Cortex of kidney (tissue), 1 donor: ENCODE measurements at places on chromosomes 13 and 19.

GRCh38 chr19:7442423-7442822 is 46.4 kb downstream of the PEX11G start:
- DNase-seq, result no peak

DNA sequence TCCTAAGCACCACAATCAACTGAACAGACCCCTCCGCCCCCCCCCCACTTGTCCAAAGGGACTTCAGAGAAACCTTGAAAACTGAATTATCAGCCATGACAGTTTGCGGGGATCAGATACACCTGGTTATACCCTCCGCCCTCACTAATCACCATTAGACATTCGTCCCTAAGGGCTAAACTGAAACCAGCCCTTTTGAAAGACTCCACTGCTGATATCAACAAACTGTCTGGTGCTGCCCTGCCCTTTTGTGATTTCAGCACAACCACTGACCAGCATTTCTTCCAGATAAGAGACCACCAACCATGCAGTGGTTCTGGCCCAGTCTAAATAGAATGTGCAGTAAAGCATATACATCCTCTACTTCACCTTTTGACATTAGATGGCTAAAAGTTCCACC is 1422.9 kb downstream of the EFNB2 start:
- DNase-seq, result no peak

- no peak for DNase-seq
Observed at GRCh38 chr13:67408798-67409197, 178.7 kb upstream of the PCDH9 start.

GRCh38 chr13:111363121-111363520 is 42.7 kb downstream of the TEX29 start:
- no peak for DNase-seq

DNA sequence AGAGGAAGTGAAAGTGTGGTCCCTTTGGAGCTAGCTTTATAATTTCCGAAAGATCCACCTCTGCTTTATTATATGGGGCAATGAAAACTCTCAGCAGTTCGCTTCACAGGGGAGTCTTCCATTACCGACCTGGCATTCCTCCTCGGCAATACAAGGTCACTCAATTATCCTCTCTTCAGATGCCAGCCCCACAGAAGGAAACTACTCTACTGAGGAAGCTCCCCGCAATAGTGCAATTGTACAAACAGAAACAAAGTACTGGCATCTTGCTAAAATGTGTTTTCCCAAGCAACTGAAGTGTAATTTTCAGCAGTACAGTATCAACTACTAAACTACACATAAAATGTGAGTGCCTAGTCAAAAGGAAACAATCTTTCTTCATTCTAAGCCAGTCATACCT is 702.0 kb downstream of the PCDH9 start:
- DNase-seq, result no peak

DNA sequence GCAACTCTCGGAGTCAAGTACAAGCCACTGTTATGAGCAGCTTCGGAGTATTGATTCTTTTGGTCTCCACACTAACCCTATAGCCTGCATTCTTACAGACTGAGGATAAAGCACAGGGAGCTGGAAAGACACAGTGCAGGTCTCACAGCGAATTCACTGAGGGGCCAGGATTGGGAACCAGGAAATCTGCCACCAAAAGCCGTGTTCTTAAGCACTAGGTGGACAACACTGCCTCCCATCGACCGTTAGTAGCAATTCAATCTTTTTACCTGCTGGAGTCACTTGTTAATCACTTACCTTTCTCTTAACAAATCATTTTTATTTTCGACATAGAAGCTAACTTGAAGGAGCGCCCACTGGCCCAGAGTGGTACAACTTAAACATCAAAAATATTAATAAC is 6.3 kb downstream of the PMIS2 start:
- DNase-seq, result no peak

GRCh38 chr13:45830121-45830520 is 21.4 kb downstream of the SIAH3 start:
- DNase-seq, result no peak

DNA sequence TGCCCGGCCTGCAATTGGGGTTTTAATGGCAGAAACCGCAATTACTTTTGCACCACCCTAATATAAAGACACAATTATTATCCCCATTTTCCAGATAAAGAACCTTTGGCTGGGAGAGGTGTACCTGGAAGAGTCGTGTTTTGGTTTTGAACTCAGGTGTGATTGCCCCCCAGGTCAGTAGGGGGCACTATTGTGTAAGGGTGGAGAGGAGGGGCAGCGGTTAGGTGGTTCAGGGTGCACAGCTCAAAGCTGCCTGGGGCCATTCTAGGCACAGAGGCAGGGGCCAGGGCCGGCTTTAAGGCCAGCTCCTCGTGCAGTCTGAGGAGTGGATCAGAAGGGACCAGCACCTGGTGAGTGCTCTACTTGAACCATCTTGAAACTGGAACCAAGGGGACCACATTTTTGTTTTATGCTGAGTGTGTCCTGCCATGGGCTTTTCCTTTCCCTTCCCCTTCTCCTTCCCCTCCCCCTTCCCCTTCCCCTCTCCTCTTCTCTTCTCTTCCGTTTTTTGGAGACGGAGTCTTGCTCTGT is 5.8 kb upstream of the FCGRT start:
- no peak for DNase-seq

- DNase-seq, result no peak
Observed at GRCh38 chr13:102816708-102817107, 17.8 kb downstream of the BIVM start.

GRCh38 chr19:35741203-35741515 is 1.1 kb downstream of the IGFLR1 start:
- DNase-seq, result no peak

GRCh38 chr13:50714891-50715290 is 128.6 kb downstream of the DLEU7 start:
- no peak for DNase-seq

- no peak for DNase-seq
Observed at GRCh38 chr19:39158646-39159260, 33.2 kb downstream of the PAK4 start.

DNA sequence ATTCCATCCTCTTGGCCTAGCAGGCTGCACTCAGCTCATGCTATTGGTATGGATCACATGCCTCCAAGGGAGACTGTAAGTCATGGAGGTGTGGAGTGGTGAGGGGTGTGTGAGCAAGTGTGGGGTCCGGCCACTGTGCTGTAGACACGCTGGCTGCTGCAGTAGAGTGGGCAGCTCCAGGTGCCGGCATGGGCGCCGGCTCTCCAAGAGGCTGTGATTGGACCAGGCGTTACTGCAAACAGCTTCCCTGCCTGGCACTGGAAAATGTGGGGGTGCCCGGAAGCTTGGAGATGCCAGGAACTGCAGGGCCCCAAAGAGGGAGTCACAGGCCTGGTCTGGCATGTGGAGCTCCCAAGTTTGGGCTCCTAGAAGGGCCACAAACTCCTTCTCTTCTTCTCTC is 245.7 kb downstream of the GPC6 start:
- no peak for DNase-seq

GRCh38 chr13:29771247-29771646 is 79.2 kb downstream of the UBL3 start:
- no peak for DNase-seq

GRCh38 chr19:15098460-15098859 is 8.7 kb upstream of the SYDE1 start:
- no peak for DNase-seq

DNA sequence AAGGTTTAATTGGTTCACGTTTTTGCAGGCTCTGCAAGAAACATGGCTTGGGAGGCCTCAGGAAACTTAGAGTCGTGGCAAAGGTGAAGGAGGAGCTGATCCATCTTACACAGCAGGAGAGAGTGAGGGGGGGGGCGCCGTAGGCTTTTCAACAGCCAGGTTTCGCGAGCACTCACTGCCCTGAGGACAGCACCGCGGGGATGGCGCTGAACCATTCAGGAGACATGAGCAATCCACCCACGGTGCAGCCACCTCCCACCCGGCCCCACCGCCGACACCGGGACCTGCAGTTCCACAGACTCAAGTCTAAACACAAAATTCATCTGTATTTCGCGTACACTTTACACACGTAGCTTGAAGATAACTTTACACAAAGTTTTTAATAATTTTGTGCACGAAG is 73.6 kb downstream of the KDM4B start:
- DNase-seq, result no peak

- DNase-seq, result no peak
Observed at GRCh38 chr13:40619479-40619814, 47.0 kb downstream of the FOXO1 start.

DNA sequence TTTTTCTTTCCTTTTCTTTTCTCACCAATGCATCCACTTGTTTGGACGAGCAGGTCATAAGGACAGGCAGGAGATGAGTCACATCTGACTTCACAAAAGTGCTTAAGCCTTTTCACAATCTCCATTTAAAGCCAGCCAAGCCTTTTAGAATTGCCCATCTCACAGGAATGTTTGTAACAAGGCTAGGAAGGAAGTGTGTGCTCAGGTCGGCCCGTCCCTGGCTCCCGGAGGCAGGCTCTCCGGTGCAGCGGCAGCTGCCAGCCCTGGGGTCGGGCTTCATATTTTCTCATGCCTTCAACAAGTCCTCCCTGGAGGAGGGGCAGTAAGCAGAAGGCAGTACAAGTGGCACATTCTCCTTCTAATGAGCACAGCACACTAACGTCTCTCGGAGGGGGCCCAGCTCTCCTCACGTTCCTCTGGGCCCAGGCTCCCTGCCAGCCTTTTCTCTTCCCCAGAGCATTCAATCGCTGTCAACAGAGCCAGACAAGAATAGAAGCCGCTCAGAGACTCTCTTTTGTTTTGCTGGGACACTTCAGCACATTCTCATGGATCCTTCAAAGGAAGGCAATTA is 180.5 kb downstream of the COL4A1 start:
- no peak for DNase-seq

GRCh38 chr13:94323764-94324758 is 155.4 kb downstream of the DCT start:
- DNase-seq, result no peak

DNA sequence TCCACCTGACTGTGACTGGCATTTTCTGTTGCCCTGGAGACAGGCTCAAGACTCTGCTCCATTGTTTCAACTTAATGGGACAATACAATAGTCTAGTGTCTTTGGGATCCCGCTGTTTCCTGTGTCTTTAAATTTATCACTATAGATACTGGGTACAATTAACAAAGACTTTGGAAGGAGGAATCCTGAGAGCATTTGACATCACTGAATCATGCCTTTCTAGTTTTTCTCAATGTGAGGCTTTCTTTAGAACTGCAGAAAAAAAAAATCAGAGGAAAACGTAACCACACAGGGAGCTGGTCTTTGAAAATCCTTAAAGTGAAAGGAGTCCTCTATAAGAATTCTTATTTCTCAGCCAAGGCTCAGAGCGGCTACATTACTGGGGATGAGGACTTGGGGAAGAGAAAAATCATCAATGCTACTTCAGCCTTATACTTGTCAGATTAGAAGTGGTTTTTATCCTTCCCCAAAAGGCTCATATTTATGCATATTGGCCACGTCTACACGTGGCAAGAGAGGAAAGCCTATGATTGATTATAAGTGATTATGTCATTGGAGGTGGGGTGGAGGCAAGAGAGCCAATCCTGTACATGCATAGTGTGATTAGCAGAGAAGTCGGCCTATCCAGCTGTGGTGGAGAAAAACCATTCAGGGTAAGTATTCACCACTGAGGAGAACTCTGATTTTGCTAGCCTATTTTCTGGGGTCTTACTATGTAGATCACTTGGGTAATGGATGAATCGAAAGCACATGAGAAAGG is 34.4 kb upstream of the UBL3 start:
- no peak for DNase-seq

DNA sequence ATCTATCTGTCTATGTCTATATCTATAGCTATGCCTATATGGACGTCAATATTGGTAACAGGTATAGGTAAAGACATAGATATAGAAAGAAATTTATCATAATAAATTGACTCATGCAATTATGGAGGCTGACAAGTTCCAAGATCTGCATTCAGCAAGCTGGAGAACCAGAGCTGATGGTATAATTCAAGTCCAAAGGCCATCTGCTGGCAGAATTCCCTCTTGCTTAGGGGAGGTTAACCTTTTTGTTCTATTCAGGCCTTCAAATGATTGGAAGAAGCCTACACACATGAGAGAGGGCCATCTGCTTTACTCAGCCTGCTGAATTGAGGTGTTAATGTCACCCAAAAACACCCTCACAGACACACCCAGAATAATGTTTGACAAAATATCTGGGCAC is 10.8 kb downstream of the RASL11A start:
- no peak for DNase-seq

DNA sequence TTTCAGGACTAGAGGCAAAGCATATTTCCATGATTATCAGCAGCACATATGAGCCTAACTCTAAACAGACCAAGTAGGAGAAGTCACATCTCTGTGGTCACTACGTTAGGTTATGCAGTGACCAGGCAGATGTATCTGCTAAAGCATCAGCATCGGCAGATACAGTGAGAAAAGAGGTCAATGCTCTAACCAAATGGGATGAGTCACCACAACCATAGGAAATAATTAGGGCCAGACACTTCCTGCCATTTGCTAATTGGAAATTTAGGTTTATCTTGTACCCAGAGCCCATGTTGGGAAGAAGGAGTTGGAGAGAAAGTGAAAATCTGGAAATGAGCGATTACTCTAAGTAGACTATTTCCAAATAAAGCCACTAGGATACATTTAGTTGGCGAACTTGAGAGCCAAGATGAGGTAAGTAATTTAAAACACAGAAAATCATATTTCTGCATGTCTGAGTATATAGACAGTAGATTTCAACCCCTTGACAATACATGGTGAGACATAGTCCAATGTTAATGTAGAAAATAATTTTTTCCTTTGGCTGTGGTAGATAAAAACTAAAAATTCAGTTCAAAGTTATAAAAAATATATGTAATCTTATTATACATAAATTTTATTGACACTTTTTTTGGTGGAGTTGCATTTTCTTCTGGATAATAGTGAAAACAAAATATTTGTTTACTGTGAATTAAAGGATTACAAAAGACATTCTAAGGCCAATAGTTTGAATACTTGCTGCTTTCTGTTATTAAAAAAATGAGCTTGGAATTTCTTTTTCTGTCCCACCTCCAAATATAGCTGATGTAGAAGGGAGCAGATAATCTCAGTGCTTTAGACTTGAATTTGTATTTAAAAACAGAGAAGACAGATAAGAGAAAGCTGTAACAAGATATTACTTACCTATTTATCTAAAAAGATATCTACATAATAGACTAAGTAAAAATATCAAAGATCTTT is 104.4 kb upstream of the CSNK1A1L start:
- DNase-seq, result no peak

DNA sequence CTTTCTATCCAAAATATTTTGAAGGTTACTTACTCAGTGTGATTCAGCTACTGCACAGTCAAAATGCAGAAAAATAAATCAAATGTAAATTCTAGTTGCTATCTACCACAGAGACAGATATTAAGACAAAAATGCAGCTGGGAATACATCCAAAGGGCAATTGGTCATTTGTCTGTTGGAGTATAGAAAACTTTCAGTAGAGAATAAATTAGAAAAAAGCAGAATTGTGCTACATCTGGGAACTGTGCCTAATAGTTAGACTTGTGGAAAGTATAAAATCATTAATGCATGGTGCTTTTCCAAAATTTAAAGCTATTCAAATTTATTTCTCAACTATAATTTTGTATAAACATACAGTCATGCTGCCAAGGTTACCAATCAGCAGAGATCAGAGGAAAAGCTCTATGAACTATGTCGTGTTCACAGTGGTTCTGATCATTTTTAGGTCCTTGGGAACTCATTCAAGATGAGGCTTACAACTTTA is 1635.8 kb downstream of the PCDH9 start:
- DNase-seq, result no peak
